ENCODE measurements at places on chromosomes 13 and 19.

DNA sequence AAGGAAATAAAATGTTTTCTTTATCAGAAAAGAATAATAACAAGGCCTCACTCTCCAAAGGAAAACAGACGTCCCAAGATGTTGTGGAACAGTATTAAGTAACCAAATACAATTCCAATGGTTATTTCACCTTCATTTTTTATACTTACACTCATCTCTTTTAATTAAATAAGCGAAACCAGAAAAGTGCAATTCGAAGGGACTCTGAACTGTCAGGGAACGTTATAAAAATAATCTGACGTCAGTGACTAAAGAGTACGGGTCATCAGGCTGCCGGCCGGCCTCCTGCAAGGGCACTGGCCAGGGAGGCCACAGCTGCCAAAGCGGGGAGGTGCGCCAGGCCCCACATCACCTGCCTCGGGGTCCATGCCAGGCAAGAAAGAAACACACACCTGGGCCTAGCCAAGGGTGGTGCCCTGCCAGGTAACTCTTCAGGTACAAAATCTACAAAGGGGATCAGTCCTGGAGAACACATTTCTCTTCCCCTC lies 61.2 kb downstream of the CDADC1 start:
- no peak for DNase-seq

- no peak for DNase-seq
Observed at GRCh38 chr13:49830721-49831120, 38.2 kb upstream of the KPNA3 start.

DNA sequence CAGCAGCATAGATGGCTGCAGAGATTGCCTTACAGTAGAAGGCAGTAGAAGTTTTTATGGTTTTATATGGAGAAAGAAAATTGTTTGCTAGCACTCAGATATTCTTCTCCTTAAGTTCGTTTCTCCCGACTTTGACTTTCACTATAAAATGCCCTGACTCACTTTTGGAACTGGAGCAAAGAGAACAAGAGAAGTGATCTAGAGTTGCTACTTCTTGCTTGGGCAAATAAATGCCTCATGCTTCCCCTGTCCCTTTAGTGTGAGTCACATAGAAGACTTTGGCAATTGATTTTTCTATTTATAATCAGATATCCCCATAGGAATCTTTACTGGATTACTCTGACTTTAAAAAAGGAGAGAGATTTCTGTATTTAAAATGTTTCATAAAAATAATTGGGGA lies 46.9 kb downstream of the ITGBL1 start:
- DNase-seq: no peak

DNA sequence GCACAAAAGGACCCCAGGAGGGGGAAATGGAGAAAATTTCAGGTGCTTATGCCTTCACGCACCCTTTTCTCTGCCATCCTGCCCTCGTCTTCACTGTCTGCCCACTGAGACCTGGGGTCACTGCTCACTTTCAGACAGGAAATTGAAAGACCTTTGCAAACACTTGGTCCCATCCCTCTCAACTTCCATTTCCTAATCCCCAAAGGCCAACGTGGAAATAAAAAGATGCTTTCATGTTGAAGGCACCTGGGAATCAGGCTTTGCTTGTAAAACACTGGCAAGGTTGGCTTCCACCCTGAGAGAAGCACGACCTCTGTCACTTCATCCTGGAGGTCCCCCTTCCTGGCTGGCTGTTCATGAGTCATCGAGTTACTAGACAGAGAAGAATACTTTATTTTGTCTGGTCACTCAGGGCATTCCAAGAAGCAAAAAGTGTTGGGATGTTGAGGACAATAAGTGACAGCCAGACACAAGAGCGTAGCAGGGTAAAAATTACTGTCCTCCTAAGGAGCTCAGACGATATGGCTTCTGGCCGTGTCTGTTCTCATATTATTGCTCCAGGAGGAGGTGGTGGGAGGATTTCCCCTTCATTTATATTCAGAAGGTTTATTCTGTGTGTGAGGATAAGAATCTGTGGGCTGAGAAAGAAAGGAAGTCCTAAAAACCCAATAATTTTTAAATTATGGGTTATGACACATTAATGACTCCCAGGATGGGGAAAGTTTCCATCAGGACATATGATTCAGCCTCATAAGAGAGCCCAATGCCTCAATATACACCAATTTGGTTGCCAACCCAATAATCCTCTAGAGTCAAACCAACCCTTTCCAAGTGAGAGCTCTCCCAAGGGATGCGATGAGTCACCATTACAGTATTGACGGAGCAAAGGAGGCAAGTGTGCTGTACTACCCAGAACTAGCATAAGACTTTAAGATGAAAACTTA lies 409.0 kb downstream of the COG6 start:
- DNase-seq: no peak

- no peak for DNase-seq
Observed at GRCh38 chr13:85694992-85695391, 104.2 kb downstream of the SLITRK6 start.

DNA sequence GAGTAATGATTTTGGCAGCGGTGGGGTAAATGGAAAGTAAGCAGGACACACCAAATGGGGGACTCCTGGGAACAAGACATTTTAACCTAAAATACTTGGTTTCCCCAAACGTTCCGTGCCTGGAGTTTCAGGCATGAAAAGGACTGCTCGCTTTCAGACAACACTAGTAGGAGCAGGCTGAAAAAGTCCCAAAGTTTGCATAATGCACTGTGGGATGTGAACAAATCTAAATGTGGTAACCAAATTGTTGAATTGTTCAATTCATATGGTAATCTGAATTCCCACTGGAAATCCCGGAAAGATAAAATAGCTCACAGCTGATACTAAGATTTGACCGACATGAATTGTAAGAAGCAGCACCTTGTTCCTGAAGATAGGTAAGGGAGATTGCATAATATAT lies 467.2 kb upstream of the ARGLU1 start:
- DNase-seq: no peak

DNA sequence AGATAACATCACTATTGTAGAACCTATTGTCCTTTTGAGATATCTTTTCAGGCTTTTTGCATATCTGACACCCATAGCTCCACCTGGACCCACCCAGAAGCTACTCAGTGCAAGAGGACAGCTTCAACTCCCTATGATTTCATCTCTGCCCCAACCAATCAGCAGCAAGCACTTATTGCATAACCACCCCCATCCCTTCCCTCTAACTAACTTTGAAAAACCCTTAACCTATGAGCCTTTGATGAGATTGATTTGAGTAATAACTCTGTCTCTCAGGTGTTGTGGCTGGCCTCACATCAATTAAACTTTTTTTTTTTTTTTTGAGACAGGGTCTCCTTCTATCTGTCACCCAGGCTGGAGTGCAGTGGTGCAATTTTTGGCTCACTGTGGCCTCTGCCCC lies 13.4 kb upstream of the MTRF1 start:
- DNase-seq: no peak

- DNase-seq: no peak
Observed at GRCh38 chr13:46908501-46908900, 11.6 kb upstream of the HTR2A start.

DNA sequence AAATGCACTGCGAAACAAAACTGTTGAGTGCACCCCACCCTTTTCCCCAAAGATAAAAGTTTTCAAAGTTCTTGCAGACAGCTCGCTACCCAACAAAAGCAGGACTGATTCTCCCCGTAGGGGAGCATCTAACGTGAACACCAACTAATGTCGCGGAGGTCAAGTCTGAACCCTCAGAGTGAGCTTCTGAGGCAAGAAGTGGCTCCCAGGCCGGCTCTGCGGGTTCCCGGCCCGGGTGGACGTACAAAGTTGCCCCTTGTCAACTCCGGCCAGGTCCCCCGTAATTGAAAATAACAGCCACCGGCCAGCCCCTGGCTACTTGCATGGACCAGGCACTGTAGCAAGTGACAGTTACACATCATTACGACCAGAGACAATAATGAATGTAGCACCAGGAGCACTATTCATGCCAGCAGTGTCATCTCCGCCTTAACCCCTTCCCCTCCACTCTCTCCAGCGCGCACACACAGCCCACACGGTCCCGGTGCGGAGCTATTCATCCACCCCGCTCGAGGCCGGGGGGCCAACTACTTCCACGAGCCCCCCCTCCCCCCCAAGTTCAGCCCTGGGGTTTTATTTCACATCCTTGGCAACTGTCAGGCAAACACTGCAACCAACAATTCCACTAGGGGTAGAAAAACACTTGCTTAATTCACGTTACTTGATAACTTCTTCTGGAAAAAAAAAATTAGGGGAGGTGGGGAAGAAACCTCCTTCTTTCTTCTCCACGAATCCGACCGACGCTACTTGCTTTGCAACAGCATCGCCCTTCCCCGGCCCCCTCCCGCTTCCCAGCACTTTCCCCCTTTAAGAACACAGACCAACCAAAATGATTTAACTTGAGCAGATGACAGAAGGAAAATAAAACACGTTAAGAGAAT lies 1.2 kb downstream of the KLF12 start:
- DNase-seq: peak; percentile 86

GRCh38 chr19:47694466-47695273 lies 18.6 kb upstream of the EHD2 start:
- DNase-seq: no peak

GRCh38 chr13:33797622-33798021 lies 20.3 kb upstream of the RFC3 start:
- DNase-seq: no peak

DNA sequence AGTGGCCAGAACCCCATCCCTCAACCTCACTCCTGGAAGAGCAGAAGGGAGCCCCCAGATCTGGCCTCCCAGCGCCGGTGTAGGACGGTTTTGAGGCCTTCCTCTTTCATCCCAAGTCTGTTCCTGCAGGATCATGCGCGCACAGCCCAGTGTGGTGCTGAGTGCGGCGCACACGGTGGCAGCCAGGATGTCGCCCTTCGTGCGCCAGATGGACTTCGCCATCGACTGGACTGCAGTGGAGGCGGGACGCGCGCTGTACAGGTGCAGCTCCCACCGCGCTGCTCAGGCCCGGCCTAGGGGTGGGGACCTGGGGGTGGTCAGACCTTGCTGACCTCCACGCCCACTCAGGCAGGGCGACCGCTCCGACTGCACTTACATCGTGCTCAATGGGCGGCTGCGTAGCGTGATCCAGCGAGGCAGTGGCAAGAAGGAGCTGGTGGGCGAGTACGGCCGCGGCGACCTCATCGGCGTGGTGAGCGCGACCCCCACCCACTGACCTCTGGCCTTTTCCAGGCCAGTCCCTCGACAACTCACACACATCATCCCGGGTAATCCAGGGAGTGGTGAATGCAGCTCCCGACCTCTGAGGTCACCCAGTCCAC lies 14.8 kb downstream of the PNPLA6 start:
- DNase-seq: no peak

DNA sequence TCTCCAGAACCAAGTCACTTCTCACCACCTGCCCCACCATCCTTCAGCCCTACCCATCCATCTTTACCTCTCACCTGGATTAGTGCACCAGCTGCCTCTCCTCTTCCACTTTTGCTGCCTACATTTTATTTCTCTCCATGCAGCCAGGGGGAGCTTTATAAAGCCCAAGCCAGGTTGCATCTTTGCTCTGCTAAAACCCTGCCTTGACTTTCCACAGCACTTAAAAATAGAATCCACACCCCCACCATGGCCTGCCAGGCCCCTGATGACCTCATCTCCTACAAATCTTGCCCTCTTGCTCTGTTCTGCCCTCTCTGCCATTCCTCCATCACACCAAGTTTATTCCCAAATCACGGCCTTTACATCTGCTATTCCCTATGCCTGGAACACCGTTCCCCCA lies 1.8 kb downstream of the HOOK2 start:
- no peak for DNase-seq

DNA sequence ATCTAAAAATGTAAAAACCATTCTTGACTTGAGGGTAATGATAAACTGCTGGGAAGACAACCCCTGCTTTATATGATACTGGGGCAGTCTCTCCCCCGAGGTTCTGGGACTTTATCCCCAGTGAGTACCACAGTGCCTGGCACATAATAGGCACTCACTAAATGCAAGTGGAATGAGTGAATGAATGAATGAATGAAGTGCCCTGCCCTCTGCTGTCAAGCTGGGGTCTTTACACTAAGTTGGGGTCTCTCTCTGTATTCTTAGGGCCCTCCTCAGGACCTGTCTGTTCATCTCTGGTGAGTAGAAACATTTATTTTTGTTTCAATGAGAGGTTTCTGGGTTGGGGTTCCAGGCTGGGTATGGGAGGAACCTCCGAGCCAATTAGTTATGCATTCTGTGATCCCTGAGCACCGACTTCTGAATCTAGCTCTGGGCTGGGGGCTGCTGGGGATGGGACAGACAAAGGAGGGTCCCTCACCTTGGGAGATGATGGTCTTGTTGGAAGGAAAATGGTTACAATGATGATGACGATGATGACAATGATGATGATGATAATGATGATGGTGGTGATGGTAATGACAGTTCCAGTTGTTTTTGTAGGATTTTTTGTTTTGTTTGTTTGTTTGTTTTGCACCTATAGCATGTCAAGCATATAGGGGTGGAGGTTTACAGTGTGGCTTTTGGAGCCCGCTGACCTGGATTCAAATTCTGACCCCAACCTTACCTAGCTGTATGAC lies 44.3 kb upstream of the ADGRE1 start:
- DNase-seq: peak; percentile 24

- DNase-seq: no peak
Observed at GRCh38 chr19:932648-933552, 7.1 kb downstream of the ARID3A start.

GRCh38 chr13:63414247-63414646 lies 1998.6 kb upstream of the PCDH20 start:
- DNase-seq: no peak

DNA sequence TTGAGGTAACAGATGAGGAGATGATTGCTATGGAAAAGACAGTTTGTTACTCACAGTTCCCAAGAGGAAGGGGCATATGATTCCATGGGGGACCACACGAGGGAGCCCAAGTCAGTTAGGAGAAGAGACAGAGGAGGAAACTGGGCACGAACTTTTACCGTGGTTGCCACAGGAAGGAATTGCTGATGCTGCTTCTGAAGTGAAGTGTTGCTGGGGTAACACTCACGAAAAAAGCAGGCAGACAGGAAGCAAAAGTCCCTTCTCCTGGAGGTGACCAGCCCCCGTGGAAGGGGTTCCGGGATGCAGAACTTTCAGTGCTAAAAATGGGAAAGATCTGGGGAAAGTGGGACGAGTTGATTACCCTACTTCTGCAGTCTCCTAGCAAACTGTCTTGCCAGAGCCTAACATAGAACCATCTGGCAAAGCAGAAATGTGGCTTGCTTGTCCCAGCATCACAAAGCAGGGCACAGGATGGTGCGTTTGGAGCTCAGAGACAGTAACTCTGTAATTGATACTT lies 35.4 kb upstream of the MAP3K10 start:
- DNase-seq: peak; percentile 11

- no peak for DNase-seq
Observed at GRCh38 chr19:17577457-17578097, 22.1 kb downstream of the COLGALT1 start.

- DNase-seq: peak; percentile 94
Observed at GRCh38 chr19:52007806-52008557, at the start of gene ZNF615. TSS of gene ZNF615 (minus strand) at chr19:52008211. CDS start at chr19:52003711, 4,500 bp downstream.
